NCI-H1417 treated with DMSO at 0.1 percent for 48 hours (cell line): ENCODE measurements at places on chromosomes 1 and 21.

GRCh38 chr1:170254371-170254770 is 108.6 kb downstream of the NTMT2 start:
- DNase-seq: no peak

- DNase-seq: no peak
Measured at GRCh38 chr1:101428562-101428961, 191.7 kb downstream of the S1PR1 start.

GRCh38 chr1:193183019-193183627 is 3.3 kb downstream of the B3GALT2 start:
- DNase-seq: peak; percentile 65

GRCh38 chr1:230069796-230070195 is 2.8 kb downstream of the GALNT2 start:
- no peak for DNase-seq

DNA sequence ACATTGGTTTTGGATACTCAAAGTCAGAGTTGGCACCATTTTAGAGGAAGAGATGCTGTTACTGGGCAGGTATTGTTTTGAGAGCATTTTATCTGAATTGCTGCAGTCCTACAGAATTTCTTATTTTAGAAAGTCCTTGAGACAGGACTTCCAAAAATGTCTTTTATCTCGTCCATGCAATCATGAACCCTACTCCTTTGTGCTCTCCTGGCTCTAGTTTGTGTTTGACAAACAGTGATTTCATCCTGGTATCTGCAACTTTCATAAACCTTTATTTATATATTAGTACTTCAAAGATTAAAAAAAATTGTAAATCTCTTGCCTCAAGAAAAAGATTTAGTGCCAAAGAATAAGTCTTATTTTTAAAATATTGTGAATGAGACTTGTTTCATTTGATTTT is 4.6 kb upstream of the ARPC5 start:
- no peak for DNase-seq

DNA sequence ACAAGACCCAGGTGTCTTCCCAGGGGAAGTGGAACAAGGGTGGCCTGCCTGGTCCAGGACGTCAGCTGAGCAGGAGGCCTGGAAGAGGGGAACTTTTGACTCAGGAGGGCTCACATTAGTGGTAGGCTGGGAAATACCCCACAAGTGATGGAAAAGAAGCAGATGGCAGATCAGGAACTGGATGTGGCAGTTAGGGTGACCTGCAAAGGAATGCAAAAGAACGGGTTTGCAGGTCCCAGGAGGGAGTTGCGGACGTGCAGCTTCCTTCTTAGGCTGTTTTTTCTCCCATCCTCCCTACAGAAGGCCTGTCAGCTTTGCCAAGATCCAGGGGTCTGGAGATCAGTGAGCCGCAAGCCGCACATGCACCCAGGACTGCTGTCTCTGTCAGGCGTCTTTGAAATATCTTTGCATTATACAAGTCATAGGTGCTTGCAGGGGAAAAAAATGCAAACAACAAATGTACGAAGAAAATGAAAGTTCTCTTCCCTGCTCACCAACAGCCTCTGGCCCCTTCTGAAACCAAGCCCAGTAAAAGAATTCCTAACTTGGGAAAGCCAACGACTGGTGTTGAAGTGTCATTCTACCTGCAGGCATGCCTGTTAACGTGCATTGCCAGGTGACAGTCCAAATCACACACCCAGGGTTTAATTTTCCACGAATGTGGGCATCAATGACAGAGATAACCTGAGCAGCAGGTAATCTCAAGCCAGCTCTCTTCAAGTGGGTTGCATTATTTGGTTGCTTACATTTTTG is 34.4 kb downstream of the NENF start:
- DNase-seq: no peak

GRCh38 chr1:232280910-232281309 is 349.0 kb downstream of the SIPA1L2 start:
- no peak for DNase-seq

- no peak for DNase-seq
Measured at GRCh38 chr21:24552491-24552890, 1054.8 kb downstream of the MRPL39 start.

- no peak for DNase-seq
Measured at GRCh38 chr1:966704-967300, 520 bp downstream of the PLEKHN1 start.

GRCh38 chr1:246947255-246947654 is 15.5 kb upstream of the AHCTF1 start:
- no peak for DNase-seq

DNA sequence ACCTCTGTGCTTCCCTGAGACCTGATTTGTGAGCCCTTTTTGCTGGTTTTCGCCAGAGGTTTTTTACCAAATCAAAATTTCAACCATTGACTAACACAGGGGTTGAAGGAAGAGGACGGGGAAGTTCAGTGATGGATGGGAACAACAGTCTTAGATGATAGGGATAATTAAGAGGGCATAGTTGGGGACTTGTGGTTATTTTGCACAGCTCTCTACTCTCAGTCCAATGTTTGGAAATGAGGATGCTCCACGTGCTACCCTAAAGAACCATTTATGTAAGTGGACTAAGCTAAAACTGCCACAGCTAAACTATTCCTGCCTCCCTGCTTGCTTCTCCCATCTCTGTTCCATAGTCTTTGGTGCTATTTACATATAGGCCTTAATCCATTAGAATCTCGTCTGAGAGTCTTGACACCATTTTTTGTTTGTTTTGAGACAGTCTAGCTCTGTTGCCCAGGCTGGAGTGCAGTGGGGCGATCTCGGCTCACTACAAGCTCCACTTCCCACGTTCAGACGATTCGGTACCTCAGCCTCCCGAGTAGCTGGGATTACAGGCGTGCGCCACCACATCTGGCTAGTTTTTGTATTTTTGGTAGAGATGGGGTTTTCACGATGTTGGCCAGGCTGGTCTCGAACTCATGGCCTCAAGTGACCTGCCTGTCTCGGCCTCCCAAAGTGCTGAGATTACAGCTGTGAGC is 684 bp upstream of the MCL1 start:
- no peak for DNase-seq

GRCh38 chr1:184285401-184286087 is 101.3 kb upstream of the C1orf21 start:
- no peak for DNase-seq

GRCh38 chr1:159282118-159282517 is 20.0 kb upstream of the FCER1A start:
- no peak for DNase-seq

DNA sequence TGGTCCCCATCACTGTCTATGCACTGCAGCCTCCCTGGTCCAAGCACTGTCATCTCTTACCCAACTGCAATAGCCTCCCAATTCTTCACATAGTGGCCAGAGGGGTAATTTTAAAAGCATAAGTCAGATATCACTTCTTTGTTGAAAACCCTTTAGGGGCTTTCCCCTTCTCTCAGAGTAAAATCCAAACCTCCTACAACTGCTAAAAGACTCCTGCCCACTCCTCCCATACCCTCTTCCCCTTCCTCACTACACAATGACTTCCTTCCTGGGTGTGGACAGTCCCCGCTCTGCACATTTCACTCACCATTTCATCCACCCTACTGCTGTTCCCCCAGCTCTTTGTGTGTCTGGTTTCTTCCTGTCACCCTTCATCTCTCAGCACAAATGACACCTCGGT is 8.3 kb downstream of the MCOLN2 start:
- no peak for DNase-seq

GRCh38 chr1:114033216-114033706 is 54.0 kb downstream of the OLFML3 start:
- DNase-seq: no peak
